CD4-positive, alpha-beta T cell treated with Interleukin-4 for 1 hour (primary cell): ENCODE measurements at places on chromosomes 16 and 17.

- no peak for DNase-seq
Measured at GRCh38 chr17:81891303-81891552, 158 bp downstream of the ALYREF start.

DNA sequence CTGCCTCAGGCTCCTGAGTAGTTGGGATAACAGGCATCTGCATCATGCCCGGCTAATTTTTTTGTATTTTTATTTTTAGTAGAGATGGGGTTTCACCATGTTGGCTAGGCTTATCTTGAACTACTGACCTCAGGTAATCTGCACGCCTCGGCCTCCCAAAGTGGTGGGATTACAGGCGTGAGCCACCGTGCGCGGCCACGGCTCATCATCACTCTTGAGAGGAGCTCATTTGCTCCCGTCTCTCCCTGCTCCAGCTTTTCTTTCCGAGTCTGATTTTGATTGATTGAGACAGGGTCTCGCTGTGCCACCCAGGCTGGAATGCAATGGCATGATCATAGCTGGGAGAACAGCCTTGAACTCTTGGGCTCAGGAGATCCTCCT is 12.6 kb downstream of the PGS1 start:
- no peak for DNase-seq

DNA sequence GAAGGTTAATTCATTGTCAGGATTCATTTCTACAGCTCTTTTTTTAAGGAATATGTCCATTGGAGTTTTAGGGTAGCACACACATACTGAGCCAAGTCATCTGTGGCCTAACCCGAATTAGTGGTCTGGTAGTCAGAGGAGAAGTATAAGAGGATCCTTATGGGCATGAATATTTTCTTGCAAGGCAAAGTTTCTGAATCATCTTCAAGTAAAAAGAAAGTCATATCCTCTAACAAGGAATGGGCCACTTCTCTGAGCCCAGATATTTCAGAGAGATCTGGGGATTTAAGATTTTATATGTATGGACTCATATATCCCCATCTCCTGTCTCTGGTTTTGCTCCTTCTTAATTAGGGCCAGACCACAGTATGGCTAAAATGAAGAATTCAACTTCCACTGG is 99.2 kb upstream of the CDH8 start:
- DNase-seq, result no peak

DNA sequence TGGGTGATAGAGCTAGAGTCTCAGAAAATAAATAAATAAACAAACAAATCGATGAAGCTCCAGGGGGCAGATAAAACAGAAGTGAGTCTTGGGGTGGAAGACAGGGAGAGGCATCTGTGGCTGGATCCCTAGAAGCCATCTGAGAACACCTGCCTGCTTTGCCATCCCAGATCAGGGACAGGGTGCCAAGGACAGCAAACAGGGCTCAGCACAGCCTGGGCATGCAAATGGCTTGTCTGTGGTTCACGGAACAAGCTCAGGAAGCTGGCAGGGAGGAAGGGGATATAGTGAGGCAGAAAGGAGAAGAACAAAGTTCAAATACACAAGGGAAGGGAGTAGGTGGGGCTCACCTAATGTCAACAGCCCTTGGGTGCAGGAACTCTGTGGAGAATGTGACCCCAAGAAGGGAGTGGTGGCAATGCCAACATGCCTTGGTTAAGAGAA is 27.5 kb downstream of the TRIM25 start:
- DNase-seq, result no peak

- peak; percentile 36 for DNase-seq
Measured at GRCh38 chr16:15523092-15523541, 88.7 kb downstream of the BMERB1 start.

- DNase-seq, result peak; percentile 61
Measured at GRCh38 chr17:39679521-39680192, 8.2 kb downstream of the PGAP3 start.

DNA sequence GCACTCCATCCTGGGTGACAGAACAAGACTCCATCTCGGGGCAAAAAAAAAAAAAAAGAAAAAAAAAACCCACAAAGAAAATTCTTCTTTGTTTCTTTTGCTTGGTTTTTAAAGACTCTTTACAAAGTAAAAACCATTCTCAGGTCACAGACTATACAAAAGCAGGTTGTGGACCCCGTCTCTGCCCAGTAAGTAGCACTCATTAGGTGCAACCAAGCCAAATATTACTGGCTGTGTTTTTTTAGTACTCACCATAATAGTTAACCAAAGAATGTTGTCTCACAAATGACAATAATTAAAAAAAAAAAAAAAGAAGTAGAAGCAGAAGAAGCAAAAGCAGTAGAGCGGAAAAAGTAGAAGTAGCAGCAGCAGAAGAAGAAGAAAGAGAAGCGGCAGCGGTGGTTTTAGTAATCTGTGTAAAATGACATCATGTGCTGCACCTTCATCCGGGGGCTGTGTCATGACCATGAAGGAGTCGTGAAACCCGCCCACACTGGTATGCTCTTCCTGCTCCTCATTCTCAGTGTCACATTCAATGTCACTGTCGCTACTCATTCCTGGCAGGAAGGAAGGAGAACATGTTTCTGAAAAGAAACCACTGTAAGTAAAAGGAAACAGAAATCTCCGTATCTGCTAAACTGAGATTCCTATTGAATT is 105.4 kb downstream of the TRIM37 start:
- DNase-seq, result peak; percentile 86

DNA sequence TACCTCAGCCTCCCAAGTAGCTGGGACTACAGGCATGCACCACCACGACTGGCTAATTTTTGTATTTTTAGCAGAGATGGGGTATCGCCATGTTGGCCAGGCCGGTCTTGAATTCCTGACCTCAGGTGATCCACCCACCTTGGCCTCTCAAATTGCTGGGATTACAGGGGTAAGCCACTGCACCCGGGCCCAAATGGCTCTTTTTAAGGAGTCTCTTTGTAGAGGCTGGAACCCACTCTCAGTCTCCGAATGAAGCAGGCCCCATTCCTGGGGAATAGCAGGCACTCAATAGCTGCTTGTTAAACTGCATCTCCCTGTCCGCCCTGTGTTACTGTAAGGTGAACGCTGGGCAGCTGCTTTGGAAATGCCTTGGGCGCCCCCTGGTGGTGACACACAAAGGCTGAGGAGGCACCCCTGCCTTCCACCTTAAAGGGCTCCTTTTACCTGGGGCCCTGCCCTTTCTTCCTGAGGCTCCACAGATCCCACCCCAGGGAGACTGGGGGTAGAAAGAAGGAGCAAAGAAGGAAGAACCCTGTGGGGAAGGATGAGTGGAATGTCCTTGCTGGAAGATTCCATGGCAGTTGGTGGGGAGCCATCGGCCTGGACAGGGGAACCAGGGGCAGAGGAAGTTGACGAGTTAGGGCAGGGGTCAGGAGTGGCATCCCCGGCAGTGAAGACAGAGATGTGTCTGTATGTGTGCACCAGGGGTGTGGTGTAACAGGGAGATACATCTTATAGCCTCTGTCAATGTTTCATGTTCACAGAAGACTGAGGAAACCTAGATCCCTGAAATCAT is 6.1 kb upstream of the SP2 start:
- peak; percentile 88 for DNase-seq

DNA sequence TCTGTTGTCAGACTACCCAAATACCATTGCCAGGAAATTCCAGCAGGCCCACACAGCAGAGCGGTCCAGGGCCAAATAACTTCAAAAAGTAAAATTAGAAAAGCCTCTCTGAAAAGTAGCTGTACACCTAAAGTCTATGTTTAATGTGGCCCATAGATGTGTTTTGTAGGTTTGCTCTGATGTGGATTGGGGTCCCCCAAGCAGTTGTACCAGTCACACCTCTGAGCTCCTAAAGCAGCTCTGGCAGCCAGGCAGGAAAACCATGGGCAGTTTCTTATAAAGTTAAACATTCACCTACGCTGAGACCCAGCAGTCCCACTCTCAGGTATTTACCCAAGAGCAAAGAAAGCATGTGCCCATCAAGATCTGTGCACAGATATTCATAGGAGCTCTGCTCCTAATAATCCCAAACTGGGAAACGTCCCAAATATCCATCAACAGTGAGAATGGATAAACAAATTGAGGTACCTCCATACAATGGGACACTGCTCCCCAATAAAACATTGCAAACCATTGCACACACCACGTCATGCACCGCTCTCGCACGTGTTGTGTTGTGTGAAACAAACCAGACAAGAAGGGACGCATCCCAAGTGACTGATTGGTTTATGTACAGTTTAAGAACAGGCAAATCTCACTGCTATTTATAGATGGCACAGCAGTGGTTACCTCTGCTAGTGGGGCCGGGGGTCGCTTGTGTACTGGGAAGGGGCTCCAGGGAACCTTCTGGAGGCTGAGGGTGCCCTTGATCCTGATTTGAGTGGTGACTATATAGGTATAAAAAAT is 15.8 kb upstream of the PRM1 start:
- DNase-seq, result no peak

GRCh38 chr17:49224198-49224996 is 6.2 kb downstream of the PHOSPHO1 start:
- peak; percentile 35 for DNase-seq

DNA sequence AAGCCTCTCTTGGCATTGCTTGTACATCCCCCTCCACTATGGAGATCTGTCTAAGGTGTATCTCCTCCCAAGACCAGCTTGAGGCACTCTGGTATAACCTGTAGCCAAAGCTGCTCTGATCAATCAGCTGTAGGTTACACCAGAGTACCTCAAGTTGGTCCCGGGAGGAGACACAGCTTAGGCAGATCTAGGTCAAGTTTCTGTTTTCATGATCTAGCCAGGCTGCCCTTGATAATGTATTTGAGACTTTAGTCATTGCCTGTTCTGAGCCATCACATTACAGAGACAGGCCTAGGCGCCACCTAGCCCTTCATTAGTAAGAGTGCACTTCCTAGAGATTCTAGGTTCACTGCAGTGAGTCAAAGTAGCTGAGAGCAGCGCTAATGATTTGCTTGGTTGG is 31.4 kb downstream of the ASGR1 start:
- no peak for DNase-seq

DNA sequence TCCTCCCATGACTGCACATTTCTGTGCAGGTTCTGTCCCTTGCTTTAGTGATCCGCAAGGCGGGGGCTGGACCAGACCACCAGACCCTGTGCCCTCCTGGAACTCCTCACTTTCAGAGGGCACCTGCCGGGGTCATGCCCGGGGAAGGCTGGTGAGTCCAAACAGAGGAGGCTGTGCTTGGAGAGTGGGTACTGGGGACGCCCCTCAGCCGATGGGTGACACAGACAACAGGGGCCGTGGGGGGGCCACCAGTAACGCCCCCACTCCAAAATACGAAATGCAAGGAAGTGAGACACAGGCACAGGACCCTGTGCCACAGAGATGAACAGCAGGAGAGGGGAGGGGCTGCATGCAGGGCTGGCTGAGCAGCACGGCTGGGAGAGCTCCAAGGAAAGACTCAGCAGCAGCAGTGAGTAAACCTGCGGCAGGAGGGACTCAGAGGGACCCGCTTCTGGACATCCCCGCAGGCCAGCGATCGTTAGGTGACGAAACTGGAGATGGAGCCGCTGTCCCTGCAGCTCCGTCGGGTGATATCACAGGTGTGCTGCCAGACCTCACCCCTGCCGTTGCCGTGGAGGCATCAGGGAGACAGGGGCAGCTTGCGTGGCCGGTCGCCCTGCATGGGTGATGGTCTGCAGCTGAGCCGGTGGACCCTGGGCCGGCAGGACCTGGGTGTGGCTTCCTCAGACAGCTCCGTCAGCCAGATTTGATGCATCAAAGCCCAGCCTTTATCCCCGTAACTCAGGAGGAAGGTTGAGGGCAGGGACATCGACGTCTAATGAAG is 71.2 kb upstream of the GNG13 start:
- DNase-seq, result no peak

GRCh38 chr17:75849279-75849646 is 5.1 kb upstream of the UNC13D start:
- no peak for DNase-seq

DNA sequence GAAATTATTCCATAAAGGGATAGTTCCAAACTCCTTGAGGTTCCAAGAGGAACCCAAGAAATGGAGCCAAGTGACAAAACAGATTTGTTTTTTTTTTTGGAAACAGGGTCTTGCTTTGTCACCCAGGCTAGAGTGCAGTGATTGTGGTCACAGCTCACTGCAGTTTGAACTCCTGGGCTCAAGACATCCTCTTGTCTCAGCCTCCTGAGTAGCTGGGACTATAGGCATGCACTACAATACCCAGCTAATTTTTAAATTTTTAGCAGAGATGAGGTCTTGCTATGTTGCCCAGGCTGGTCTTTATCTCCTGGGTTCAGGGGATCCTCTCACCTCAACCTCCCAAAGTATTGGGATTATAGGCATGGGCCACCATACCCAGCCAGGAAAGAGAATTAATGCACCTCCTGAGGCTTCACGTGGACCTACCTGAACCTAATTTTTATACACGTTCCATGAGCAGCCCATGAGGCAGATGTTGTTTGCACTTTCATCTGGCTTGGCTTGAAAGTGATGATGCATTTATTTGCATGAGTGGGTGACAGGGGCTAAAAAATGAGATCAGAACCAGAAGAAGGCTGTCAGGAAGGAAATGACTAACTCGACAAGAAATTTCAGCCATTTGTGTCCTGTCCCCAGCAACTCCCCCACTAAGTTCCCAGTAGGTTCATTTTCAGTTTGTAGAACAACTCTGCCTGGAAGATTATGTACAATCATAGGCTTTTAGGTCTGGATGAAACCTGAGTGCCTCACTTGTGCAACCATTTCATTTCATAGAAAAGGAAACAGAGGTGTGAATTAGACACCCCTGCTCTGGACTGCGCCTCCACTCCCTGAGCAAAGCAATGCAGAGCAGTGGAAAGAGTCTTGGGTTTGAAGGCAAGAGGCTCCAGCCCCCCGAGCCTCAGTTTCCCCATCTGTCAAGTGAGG is 10.3 kb upstream of the IRF8 start:
- peak; percentile 43 for DNase-seq

DNA sequence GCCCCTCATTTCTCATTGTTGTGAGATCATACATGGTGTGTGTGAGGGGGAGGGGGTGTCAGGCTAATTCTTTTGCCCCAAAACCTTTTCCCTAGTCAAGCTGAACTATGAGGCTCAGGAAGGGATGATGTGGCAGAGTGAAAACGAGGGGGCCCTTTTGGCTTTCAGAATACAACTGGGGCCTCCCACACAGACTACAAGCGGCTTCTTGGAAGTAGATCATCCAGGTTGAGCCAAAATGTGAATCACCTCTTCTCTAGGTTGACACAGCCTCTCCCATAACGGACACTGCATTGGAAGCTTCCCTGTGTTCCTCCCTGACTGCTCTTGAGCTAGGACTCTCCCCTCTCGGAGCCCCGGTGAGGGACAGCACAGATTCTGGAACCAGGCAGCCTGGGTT is 2.3 kb upstream of the ALKBH5 start:
- DNase-seq, result no peak

- DNase-seq, result no peak
Measured at GRCh38 chr16:21101631-21102420, 48.8 kb downstream of the DNAH3 start.

GRCh38 chr17:30554839-30555751 is 77.9 kb downstream of the GOSR1 start:
- DNase-seq, result no peak

DNA sequence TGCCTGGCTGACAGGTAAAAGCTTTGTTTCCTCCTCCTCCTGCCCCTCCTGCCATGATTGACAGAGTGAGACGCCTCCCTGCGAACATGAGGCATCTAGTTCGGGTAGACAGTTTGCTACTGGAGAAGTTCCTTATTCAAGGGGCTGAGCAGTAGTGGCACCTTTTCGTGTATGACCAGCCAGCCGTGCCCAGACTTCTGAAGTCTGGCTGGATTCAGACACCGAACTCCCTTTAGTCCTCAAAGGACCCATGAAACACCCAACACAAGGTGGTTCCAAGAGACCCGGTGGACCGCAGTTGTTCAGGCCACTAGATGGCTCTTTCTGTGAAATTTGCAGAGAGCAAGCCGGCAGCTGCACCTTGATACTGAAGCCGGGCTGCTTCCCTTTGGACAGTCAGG is 192.8 kb downstream of the XYLT1 start:
- DNase-seq, result peak; percentile 28

GRCh38 chr17:5220074-5220473 is 14.6 kb downstream of the SCIMP start:
- no peak for DNase-seq

GRCh38 chr16:85602402-85603202 is 10.5 kb upstream of the GSE1 start:
- no peak for DNase-seq
